ENCODE measurements at places on chromosomes 3 and 15.
A peak's percentile ranks its signal among the peaks of the same experiment; 100 is the strongest.

DNA sequence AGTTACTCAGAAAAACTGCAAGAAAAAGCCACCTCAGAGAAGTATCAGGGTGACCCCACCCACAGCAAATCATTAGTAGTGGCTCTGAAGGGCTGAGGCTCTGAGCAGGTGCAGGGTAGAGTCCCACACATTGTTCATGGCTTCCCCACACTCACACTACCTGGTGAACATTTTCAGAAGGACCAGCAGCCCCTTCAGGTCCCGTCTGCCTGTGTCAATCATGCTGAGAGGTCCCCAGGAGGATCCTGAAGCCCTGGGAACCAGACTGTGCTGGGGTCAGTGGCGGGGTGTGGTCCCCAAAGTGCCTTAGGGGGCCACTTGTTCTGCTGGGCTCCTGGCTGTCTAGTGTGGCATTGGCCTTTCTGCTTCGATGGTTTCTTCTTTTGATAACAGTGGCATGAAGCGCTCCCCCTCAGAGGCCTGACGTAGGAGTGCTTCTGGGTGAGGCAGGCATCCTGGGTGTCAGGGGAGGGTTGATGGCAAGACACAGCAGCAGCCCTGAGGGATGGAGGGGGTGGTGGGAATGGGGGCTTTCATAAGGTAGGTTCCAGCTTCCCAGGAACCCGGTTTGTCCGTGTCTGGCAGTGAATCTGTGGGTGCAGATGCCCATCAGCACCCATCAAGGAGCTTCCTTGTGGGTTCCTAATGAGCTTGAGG is 19.0 kb upstream of the FANCD2 start:
- no peak for DNase-seq

- peak; percentile 18 for DNase-seq
Observed at GRCh38 chr3:180290300-180290699, 253.6 kb upstream of the PEX5L start.

DNA sequence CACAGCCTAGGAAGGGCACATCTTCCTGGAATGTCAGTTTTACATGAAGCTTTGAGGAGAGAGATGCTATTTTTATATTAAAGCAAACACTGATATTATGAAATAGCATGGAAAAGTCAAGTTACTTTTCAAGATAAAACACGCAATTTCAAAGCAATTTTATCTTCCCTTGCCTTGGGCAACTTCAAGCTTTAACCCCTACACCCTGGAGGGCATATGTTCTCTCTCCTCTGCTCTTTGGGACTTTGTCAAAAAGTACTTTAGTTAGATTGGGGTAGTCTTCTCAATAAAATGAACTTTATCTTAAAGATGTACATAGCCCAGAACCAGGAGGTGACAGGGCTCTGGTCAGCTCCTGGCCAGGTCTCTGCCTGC is 86.9 kb upstream of the PLXNA1 start:
- DNase-seq = no peak

GRCh38 chr15:42141246-42141645 is 15.2 kb downstream of the PLA2G4F start:
- no peak for DNase-seq

GRCh38 chr3:190552021-190552420 is 38.1 kb downstream of the IL1RAP start:
- DNase-seq = no peak

- DNase-seq = no peak
Observed at GRCh38 chr3:14587740-14588360, 47.7 kb upstream of the GRIP2 start.

DNA sequence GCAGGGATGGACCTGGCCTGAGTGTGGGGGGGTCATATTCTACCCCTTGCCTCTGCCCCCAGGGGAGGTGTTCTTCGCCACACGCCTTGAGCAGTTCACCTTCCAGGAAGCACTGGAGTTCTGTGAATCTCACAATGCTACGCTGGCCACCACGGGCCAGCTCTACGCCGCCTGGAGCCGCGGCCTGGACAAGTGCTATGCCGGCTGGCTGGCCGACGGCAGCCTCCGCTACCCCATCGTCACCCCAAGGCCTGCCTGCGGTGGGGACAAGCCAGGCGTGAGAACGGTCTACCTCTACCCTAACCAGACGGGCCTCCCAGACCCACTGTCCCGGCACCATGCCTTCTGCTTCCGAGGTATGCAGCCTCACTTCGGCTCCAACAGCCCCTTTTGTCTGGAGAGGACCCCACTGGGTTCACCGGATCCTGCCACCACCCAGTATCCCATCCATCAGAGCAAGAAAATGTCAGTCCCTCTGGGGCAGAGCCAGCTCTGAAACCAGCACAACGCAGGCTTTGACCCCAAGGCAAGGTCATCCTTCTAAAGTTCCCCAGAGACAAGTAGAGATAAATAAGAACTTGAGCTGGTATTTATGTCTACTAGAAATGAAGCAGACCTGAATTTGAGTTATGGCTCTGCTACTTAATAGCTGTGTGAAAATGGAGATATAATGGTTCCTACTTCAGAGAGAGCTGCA is 45.8 kb downstream of the HAPLN3 start:
- DNase-seq = no peak

DNA sequence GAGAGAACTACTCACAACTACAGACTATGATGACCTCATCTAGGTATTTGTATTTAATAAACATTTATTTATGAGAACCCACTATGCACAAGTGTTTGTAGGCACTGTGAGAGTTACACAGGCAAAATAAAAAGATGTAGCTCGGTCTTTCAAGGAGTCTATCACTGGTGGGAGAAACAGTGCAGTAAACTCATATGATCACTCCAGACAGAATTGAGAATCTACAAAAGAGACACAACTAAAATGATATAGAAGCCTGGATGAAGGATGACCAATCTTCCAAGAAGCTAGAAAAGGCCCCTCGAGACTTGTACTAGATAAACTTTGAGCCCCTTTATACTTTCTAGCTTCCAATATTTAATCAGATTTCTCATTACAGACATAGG is 70.2 kb upstream of the ZBTB20 start:
- no peak for DNase-seq

- DNase-seq = no peak
Observed at GRCh38 chr15:95024351-95024750, 793.0 kb downstream of the MCTP2 start.

GRCh38 chr15:82731527-82731926 is 21.9 kb upstream of the AP3B2 start:
- DNase-seq = no peak

- DNase-seq = no peak
Observed at GRCh38 chr15:27094235-27094634, 123.3 kb downstream of the GABRG3 start.

- peak; percentile 15 for DNase-seq
Observed at GRCh38 chr3:45055411-45056143, 29.5 kb downstream of the CLEC3B start.

DNA sequence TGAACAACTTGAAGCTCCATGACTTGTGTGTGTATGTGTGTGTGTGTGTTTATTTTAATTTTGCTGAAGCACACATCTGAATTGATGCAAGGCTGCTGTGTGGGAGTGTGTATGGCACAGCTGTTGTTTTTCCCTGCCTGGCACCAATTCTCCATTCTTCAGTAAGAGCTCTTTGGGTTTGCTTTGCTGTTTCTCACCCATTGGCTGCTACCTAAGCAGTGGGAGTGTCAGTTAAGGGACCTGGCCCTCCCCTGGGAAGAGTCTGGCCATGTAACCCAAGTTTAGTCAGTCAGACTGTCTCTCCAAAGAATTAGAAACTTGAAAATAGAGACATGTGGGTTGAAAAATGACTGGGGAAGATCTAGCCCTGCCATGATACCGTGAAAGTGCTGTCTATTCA is 126.2 kb upstream of the SYNPR start:
- DNase-seq = no peak

DNA sequence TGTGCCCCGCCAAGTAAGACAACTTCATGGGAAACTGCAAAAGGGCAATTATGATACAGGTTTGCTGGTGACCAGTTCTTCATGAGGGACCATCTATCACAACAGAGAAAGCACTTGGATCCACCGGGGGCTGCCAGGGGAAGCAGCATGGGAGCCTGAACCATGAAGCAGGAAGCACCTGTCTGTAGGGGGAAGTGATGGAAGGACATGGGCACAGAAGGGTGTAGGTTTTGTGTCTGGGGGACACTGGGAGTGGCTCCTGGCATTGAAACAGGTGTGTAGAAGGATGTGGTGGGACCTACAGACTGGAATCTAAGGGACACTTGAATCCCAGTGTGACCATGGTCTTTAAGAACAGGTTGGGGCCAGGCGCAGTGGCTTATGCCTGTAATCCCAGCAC is 22.6 kb downstream of the MKRN2 start:
- DNase-seq = no peak

- DNase-seq = no peak
Observed at GRCh38 chr3:123369085-123369484, 79.8 kb downstream of the ADCY5 start.

DNA sequence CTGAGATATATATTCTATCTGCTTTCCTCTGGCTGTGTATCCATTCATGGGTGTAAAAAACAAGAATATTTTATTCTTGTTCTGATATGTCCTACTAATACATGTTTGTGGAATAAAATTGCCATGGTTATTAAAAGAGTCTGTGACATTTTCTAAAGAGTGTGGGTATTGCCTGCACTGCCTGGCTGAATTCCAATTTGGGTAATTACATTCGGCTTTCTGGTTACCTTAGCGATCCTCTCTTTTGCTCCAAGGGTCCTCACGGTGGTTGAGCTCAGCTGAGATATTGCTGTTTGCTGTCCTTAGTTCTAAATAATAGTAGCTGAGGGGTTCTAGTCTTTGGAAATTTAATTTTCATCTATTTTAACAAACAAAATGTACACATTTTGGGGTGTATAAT is 301.4 kb upstream of the DNAJC19 start:
- no peak for DNase-seq

Data from activated CD4-positive, alpha-beta T cell treated with anti-CD3 and anti-CD28 coated beads, Interleukin-2, Interleukin-4, amounts not matched to agents 100 ng/mL and 50 ng/mL, durations not matched to agents 16 hours and 8 hours (primary cell).